ENCODE measurements at places on chromosomes 5 and 9.

DNA sequence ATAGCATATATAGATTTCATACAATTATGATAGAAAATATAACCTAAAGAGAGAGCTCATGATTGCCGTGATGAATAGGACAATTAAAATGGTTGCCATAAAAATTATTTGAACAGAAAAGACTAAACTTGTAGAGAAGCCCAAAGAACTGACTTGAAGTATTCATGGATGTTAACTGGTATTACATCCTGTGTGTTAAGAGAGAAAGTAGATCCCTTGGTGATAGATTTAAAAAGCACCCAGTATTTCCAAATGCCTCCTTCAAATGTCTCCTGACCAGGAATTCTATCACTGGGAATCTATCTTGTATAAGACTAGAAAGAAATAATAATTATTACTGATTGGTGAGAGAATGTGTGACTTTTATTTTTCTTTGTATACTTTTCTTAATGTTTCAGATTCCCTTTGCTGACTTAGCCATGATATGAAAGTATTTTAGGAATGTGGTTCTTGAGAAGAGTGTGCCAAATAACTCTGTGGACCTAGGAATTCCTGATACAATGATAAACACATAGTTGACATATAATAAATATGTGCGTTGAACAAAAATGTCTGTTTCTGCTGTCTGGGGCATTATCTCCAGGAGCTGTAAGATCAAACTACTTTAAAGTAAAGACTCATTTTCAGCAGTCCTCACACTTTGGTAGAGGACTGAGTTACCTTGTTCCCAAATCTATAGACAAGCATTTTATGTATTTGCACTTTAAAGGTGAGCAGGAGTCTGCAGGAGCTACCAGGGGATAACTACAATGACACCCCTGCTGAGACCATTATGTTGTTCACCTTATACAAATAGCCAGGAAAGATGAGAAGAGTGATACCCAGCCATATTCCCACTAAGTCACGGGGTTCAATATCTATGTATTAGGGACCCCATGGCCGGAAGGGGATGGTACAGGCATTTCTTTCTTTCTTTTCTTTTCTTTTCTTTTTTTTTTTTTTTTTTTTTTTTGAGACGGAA is 211.1 kb upstream of the TLE4 start:
- DNase-seq = no peak

DNA sequence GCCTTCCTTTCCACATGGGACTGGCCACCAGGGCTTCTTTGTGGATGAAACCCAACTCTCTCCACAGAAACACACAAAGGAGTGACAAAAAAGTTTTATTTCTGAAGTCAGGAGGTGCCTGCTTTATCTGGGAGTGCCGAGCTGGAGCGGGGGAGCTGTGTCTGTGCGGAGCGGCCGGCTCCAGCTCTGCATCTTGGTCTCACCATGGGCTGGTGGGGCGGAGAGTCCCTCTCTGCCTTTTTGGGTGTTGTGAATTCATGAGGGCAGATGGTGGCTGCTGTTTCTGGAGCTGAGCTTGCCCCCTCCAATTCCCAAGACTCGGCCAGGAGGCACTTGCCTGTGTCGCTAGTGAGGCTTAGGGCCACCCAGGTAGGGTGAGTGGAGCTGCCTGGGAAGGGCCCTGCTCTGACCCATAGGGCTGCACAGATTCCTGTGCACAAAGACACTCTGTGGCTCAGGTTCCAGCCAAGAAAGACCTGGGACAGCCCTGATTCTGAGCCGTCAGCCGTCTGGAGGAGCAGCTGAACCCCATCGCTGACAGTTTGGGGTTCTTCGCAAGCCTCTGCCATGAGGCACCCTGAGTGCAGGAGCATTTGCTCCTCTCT is 1.4 kb downstream of the DBH start:
- no peak for DNase-seq

- DNase-seq = no peak
Measured at GRCh38 chr9:13814647-13815400, 499.1 kb downstream of the NFIB start.

GRCh38 chr9:81079055-81079454 is 610.3 kb downstream of the TLE1 start:
- DNase-seq = no peak

DNA sequence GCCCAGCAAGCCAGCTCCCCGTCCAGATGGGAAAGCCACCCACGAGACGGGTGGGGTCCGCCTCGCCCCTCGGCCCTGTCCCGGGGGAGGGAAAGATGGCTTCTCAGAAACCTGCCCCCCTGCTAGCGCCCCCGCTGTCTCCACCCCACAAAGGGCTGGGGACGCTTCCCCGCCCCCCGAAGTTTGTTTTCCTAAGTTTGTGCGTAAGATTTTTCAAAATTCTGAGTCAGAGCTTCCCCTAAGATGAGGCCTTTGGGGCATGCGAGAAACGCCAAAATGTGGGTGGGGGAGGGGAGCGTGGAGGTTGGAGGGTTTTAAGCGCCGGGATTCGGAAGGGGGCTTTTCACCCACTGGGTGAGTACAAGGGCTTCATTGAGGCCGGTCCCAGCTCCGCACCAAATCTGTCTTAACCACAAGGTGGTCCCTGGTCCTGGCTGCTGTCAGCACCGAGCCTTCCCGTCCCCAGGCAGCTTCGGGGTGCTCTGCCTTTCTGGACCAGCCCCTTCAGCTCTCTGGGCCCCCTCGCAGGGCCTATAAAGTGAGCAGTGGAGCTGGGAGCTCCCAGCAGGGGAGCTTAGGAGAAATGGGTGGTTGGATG is 32.3 kb downstream of the PRRX2 start:
- DNase-seq = no peak

DNA sequence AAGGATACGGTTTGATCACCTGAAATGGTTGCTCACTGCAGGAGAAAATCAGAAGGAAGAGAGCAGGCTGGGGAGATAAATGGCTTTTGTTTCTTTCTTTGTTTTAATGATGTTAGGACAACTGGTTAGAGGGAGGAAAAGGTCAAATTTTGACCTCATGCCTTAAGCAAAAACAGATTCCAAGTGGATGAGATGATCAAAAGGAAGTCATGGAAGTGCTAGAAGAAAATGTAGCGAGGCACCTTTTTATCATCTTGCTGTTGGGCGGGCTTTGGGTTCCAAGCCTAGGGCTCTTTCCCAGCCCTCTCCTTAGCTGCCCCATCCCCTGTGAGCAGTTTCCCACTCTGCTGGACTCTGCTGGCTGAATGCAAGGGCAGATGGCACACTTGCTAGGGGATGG is 127.9 kb downstream of the ADAMTS2 start:
- no peak for DNase-seq

DNA sequence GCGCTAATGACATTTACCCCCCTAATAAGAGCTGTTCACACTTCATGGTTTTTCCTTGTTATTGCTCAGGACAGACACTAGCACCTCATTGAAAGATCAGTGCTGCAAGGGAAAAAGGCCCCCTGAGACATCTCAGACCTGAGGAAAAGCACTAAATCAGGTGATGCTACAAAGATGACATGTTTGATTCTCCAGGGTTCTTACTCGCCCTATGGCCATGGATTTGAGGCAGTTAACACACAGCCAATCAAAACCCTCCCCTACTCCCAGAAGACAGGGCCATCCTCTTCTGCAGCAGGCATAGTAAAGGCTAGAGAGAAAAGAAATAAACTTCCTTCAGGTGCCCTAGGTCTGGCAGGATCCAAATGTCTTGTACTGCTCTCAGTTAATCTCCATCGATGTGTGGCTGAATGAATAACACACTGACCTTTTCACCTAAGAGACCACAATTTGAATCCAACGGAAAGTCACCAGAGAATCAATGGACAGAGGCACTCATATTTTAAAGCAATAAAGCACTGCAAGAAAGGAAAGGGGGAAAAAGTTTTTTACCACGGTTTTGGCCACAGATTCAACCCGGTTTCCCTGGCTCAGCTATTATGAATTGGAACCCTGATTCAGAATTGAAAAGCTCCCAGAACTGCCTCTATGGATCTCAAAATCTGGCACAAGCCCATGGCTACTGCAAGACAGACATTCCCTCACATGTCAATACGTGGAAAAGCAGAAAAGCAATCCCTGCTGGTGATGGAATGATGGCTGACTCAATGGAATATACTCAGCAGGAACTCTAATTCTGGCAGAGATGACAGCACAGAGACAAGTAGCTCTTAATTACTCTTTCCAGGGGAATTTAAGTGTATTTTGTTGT is 329.5 kb downstream of the BNC2 start:
- DNase-seq = no peak

DNA sequence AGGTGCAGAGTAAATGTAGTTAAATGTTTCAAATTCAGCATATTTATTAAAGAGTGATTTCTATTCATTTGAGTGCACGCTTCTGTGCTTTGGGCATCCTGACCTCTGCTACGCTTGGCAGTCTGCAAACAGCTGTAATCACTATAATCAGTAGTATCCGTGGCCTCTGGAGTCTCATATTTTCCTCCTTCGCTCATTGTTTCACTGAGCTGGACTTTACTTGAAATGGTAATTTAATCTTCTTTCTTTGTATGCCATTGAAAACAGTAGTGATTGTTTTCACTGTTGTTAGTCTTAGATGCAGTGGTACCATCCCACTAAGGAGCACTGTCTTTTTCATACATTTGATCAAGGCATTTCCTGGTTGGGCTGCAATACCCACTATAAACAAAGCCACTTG is 43.5 kb upstream of the CAVIN4 start:
- DNase-seq = no peak

GRCh38 chr5:108046955-108047670 is 334.8 kb downstream of the FBXL17 start:
- no peak for DNase-seq
